ENCODE measurements at places on chromosomes 6 and 20.

GRCh38 chr6:167416676-167417430 lies 92.0 kb downstream of the TTLL2 start:
- no peak overlapping the region for H3K4me3 ChIP-seq
- H3K4me1 ChIP-seq, result no peaks in the 10 kb centered on the region
- no peaks in the 10 kb centered on the region for H3K36me3 ChIP-seq
- H3K27me3 ChIP-seq, result no peaks in the 10 kb centered on the region
- DNase-seq, result no peak
- no peak overlapping the region for H3K27ac ChIP-seq

DNA sequence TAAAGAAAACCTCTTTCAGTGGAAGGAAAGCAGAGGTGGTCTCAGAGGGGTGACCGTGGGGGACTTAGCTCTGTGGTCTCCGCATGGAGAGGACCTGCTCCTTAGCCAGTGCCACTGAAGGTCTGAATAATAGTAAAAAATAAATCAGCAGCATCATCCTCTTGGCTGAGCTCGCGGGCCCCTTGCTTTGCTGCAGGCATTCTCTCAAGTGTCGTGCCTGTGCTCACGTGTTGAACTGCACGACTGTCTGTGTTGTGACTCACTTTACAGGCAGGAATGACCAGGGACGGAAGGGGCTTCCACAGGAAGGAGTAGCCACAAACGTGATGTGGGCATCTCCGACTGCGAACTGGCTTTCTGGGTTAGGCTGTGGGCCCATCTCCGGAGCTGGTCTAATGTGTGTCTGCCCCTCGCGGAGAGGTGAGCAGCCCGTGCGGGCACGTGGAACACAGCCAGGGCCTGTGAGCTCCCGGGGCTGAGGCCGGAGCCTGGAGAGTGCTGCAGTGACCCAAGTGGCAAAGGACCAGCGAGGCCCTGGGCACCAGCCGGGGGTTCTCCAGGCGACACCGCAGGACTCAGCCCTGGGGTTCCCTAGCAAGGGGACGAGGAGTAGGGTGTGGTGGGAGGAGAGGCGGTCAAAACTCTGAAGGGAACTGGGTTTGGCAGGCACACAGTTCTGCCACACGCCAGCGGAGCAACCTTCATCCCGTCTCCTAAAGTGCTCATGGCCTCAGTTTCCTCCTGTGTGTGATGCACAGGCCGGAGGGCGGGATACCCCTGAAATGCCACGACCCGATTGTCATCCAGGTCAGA lies 89.2 kb downstream of the RAMACL start:
- no peaks in the 10 kb centered on the region for H3K27me3 ChIP-seq
- no peak overlapping the region for H3K4me3 ChIP-seq
- DNase-seq, result no peak
- H3K4me1 ChIP-seq, result no peaks in the 10 kb centered on the region
- no peak overlapping the region for H3K27ac ChIP-seq
- peaks cover 17% of the 10 kb centered on the region for H3K36me3 ChIP-seq

GRCh38 chr6:144344646-144345045 lies 59.5 kb downstream of the UTRN start:
- peaks cover 67% of the 10 kb centered on the region for H3K4me1 ChIP-seq
- DNase-seq, result no peak
- no peaks in the 10 kb centered on the region for H3K27me3 ChIP-seq
- H3K27ac ChIP-seq, result peak overlapping the region; percentile 93

GRCh38 chr6:145838305-145838704 lies 23.7 kb upstream of the FBXO30 start:
- H3K27ac ChIP-seq, result no peak overlapping the region
- H3K36me3 ChIP-seq, result peaks cover 2% of the 10 kb centered on the region
- no peak for DNase-seq

DNA sequence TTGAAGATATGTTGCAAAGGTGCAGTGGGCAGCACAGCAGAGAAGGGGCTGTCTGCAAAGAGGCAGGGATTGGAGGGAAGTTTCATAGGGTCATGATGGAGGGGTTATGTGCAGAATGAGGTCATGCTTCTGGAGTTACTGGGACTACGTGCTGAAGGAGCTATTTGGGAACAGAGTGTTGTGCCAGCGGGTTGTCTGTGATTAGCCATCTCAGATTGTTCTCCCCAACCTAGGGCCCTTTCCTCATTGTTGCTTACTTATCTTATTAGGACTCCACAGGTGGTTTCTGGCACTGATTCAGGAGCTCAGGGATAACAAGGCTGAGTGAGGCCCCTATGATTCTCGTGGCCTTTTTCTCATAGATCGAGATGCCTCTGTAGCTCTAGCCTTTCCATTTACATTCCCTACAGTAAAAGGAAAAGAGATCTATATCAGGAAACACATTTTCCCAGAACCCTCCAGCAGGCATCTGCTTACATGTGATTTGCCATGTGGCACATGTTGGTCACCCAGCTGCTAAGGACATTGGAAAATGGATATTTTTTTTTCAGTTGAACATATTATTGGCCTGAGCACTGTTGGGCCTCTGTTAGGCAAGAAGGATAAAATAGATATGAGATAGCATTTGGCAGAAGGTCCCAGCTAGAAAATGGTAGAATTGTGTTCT lies 429.6 kb upstream of the PLCB4 start:
- no peaks in the 10 kb centered on the region for H3K36me3 ChIP-seq
- H3K27me3 ChIP-seq, result peaks cover 1% of the 10 kb centered on the region
- no peak overlapping the region for H3K4me3 ChIP-seq
- H3K27ac ChIP-seq, result no peak overlapping the region
- no peak for DNase-seq

DNA sequence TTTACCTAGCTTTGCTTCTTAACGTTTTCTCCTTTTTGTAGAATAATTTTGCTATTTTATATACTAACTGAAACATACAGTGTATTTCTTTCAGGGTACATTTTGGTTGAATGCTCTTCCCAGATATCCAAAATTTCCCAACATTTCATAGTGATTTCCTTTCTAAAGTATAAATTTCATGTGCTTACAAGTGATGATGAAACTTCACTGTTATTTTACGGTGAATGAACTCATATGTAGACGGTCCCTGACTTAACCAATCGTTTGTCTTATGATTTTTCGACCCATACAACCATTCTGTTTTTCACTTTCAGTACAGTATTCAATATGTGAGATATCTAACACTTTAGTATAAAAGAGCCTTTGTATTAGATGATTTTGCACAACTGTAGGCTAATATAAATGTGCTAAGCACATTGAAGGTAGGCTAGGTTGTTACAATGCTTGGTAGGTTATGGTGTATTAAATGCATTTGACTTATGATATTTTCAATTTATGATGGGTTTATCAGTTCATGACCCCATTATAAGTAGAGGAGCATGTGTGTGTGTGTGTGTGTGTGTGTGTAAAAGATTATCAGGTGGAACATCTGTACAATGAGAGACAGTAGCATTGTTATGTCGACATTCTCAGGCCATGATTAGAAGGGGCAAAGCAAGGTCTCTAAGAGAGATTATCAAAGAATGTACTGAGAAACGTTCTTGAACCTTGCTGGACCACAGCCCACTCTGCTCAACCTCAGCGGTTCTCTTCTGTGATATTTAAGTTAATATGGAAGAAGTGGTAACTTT lies 20.9 kb downstream of the HIVEP1 start:
- H3K4me3 ChIP-seq, result no peak overlapping the region
- peaks cover 34% of the 10 kb centered on the region for H3K36me3 ChIP-seq
- peak overlapping the region; percentile 15 for H3K27ac ChIP-seq
- peaks cover 45% of the 10 kb centered on the region for H3K4me1 ChIP-seq
- DNase-seq, result no peak

GRCh38 chr6:143762126-143762525 lies 81.0 kb upstream of the LTV1 start:
- H3K27ac ChIP-seq, result no peak overlapping the region
- no peaks in the 10 kb centered on the region for H3K27me3 ChIP-seq
- H3K36me3 ChIP-seq, result peaks cover 19% of the 10 kb centered on the region
- no peaks in the 10 kb centered on the region for H3K4me1 ChIP-seq
- no peak overlapping the region for H3K4me3 ChIP-seq
- no peak for DNase-seq

GRCh38 chr6:13492357-13492756 lies 5.0 kb upstream of the GFOD1 start:
- H3K27me3 ChIP-seq, result no peaks in the 10 kb centered on the region
- no peaks in the 10 kb centered on the region for H3K36me3 ChIP-seq
- H3K4me1 ChIP-seq, result peaks cover 8% of the 10 kb centered on the region
- DNase-seq, result no peak
- no peak overlapping the region for H3K27ac ChIP-seq

- H3K27ac ChIP-seq, result no peak overlapping the region
- H3K4me1 ChIP-seq, result no peaks in the 10 kb centered on the region
- H3K27me3 ChIP-seq, result peaks cover 2% of the 10 kb centered on the region
- H3K4me3 ChIP-seq, result no peak overlapping the region
Measured at GRCh38 chr6:7578516-7578915, 11.5 kb upstream of the SNRNP48 start.

GRCh38 chr6:116550796-116551195 lies 2.8 kb upstream of the CALHM4 start:
- no peaks in the 10 kb centered on the region for H3K4me1 ChIP-seq
- DNase-seq, result no peak
- H3K27me3 ChIP-seq, result peaks cover 2% of the 10 kb centered on the region
- H3K27ac ChIP-seq, result no peak overlapping the region

GRCh38 chr20:36313476-36313875 lies 7.3 kb downstream of the DLGAP4 start:
- DNase-seq, result no peak
- H3K27me3 ChIP-seq, result peaks cover 35% of the 10 kb centered on the region
- H3K4me3 ChIP-seq, result no peak overlapping the region
- H3K36me3 ChIP-seq, result no peaks in the 10 kb centered on the region
- peaks cover 5% of the 10 kb centered on the region for H3K4me1 ChIP-seq
- no peak overlapping the region for H3K27ac ChIP-seq

DNA sequence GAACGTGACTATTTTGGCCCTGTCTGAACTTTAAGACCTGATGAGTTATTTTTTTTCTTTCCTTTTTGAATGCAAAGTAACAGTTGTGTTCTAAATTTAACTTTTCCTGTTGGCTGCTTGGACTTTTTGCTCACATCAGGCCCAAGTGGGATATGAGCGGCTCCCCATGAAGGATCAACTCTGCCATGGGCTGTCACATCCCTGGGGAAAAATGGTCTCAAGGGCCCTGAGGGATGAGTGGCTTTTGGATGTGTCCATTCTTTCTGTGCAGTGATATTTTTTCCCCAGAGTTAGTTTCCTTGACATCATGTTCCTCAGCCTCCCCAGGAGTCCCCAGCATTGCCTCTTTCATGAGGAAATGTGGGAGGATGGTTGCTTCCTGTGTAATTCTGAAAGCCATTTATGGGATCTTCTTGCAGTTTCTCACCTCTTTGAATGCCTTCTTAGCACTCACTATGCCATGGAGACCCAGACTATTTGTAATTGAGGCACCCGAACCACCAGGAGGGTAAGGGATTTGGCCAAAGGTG lies 92.5 kb downstream of the SLC24A3 start:
- no peak overlapping the region for H3K4me3 ChIP-seq
- no peak for DNase-seq
- no peaks in the 10 kb centered on the region for H3K4me1 ChIP-seq

DNA sequence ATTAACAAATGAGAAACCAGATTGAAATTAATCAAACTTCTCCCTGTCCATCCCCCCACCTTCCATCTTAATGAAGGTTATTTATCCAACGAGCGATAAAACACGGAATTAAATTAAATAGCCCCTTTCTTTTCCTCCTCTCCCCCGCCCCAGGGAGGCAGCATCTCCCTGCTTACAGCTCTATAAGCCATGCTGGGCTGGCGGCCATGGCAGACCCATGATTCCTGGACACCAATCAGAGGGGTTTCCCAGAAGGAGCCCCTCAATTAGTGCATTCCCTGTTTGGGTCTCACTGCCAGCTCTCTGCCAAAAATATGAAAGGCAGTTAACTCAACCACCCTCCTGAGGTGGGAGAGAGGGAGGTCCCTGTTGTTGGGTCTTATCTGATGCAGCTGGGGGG lies 33.8 kb downstream of the GRM4 start:
- H3K4me3 ChIP-seq, result no peak overlapping the region
- H3K4me1 ChIP-seq, result no peaks in the 10 kb centered on the region
- H3K27me3 ChIP-seq, result peaks cover 27% of the 10 kb centered on the region
- no peaks in the 10 kb centered on the region for H3K36me3 ChIP-seq
- DNase-seq, result no peak

DNA sequence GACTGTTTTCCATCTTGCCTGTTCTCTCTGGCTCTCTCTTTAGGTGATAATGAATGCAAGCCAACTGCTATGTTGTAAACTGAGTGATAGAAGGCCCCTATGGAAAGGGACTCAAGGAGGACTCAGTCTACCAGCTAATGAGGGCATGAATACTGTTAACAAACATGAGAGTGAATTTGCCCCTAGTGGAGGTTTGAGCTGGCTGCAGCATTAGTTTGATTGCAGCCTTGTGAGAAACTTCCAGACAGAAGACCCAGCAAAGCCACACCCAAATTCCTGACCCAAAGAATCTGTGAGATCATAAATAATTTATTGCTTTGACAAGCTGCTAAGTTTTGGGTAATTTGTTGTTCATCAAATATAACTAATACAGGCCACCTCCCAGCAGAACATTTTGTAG lies 50.0 kb upstream of the PLCB1 start:
- no peak for DNase-seq
- H3K27ac ChIP-seq, result no peak overlapping the region
- H3K27me3 ChIP-seq, result no peaks in the 10 kb centered on the region
- H3K4me3 ChIP-seq, result no peak overlapping the region
- no peaks in the 10 kb centered on the region for H3K4me1 ChIP-seq
- no peaks in the 10 kb centered on the region for H3K36me3 ChIP-seq

DNA sequence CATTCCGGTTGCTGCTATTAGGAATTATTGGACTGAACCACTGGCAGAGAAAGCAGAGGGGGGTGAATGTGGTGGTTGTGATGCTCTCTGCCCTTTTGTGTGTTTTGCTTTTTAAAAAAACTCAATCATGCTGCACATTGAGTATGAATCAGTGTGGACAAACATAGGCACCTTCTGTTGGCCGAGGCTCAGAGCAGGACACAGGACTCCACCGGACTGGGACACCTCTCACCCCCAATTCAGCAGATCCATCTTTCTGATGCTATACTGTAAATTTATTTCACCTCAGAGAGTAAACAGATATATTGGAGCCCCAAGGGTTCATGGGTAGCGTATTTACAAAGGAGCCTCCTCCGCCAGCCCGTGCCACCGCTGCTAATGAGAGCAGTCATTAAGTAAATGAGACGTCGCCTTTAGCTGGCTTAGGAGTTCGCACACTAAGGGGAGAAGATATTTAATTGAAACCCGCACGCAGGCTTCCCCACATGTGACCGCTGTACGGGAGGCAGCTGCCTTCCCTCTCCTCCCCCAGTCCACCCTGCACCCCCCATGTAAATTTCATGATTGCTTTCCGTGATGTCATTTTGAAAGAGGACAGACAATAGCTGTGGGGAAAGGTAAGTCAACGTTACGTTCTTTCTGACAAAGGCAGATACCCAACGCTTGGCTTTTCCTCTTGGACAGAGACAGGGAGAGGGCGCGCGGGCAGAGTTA lies at the start of gene MYT1:
Gene MYT1, plus strand, starts transcription at position 330 of the 714 bp plus-strand sequence. CDS start 34,410 bp downstream, outside the sequence.
- H3K4me3 ChIP-seq, result no peak within 1 kb of the TSS
- peaks cover 34% of the 10 kb centered on the region for H3K27me3 ChIP-seq
- DNase-seq, result no peak
- no peak within 1 kb of the TSS for H3K27ac ChIP-seq

DNA sequence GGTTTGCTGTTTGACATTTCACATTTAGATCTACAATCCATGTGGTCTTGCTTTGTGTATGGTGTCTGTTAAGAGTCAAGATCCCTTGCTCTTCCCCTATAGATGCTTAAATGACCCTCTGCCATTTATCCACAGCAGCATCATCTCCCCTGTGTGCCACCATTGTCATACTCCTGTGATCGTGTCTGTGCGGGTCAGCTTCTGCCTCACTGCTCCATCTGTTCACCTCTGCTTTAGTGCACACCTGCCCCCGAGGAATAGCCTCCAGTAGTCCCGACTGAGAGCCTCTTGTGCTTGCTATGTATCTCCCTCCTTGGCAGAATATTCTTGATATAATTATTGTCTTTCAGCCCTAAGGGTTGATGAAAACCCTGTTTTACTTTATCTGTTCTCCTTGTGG lies 551.2 kb downstream of the CDH26 start:
- H3K36me3 ChIP-seq, result no peaks in the 10 kb centered on the region
- no peak overlapping the region for H3K27ac ChIP-seq

Measured in memory B cell (primary cell).